ENCODE measurements at places on chromosomes 7 and 10.

DNA sequence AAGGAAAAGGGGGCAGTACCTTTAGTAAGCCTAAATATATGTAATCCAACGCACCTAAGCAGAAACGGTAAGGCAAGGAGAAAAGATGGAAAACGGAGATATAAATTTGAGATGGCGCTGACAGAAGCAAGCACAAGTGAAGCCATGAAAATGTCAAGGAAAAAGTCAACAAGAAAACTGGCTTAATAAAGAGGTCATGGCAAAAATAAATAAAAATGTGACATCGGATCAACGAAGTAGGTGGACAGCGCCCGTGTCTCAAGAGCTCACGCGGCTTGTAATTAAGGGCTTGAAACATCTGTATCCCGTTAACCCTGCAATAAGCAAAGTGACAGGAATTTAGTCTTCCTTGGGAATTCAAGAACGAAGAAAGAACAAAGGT is 611 bp downstream of the NDUFA5 start:
- no peak for DNase-seq

DNA sequence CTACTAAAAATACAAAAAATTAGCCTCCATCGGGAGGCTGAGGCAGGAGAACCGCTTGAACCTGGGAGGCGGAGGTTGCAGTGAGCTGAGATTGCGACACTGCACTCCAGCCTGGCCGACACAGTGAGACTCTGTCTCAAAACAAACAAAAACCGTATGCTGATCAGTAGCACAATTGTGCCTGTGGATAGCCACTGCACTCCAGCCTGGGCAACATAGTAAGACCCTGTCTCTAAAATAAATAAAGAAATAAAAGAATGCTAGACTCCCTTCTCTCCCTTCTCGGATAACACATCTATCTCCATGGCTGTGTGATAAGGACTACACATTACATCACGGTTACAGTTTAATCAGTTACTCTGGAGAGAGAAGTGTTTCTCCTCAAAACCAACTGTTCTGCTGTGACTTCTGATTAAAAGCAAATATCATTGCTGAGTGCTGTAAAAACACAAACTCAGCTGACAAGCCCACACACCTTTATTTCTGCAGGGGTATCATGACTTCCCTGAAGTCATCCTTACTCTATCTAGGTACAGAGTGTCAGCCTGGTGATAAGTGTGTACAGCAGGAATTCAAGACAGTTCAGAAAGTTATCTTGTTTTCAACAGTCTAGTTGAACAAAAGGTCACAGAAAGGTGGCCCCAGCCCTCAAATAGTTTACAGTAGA is 5.3 kb upstream of the ARHGAP19 start:
- DNase-seq: no peak

DNA sequence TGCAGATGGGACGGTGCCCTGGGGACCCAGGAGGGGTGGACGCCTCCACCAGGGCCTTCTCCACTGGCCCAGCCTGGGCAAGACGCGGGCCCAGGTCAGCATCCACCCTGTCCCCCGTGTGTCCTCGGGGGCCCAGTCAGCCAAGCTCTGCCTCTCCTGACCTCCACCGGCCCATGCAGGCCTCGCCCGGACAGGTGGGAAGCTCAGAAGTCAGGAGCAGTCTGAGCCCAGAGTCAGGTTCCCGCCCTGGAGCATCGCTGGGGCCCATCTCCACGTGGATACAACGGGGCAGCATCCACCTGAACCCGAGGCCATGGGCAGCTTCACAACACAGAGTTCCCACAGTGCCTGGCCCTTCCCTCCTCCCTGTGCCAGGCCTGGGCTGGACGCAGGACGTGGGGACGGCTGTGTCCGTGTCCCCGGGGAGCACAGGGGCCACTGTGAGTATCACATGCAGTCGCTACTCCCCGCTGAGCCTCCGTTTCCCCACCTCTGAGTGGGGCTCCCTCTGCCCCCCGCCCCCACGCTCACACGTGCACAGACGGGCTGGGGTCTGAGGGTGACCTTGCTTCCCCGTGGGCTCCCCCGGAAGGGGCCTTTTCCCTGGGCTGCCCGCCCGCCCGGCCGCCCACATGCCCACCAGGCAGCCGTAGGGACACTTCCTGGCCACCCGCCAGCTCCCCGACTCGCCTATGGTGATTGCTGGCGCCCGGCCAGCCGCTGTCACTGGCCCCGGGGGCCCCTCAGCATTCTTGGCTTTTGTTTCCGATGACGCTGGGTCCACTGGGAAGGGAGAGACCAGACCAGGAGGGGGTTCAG is 64.3 kb downstream of the PDGFA start:
- no peak for DNase-seq

DNA sequence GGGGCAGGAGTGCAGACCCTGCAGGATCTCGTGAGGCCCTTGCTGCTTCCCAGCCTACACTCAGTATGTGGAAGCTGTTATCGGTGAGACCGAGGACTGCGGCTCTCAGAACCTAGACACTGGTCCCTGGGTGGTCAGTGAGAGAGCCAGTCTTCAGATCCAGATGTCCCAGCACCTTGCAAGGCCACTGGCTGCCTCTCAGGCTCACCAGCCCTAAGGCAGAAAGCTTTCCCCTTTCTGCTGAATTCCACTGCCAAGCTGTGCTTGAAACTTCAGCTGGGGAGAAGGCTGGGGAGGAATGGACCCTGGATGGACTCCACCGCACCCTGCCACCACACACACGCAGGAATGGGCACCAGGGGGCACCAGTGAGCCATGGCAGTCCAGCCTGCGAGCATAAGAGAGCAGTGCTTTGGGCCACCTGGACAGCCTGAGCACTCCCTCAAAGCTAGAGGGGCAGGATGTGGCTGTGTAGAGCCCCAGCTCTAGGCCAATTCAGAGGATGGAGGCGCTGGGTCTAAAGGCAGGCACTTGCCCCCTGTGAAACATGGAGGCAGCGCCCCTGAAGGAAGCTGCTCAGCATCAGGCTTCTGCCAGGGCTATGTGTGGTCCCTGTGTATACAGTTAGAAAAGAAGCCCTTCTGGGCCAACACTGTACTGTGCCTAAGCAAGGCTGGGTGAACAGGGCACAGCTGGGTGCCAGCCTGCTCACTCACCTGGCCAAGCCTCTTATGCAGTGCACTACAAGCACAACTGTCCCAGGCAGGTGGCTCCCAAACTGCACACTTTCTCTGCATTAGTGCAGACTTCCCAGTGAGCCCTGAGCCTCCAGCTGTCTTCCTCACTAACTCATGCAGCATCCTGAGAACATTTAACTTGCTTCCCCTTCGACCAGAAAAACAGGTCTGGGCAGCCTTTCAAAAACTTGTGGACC is 21.6 kb downstream of the TMEM72 start:
- peak; percentile 12 for DNase-seq

DNA sequence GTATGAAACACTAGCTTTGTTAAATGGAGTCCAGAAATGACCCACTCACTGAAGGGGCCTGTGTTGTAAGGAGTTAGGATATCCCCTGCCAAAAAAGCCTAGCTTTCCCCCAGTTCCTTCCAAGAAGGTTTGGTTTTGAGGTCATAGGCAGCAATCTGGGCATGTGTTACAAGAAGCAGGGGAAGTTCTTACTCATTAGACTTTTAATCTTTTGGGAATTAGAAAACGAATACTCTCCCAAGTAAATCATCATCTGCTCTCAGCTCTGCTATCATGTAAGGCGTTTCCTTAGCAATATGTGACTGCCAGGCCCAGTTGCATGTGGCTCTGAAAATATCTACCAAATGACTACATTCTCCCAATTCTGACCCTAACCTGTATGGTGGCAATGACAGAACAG is 3.7 kb downstream of the NOD1 start:
- peak; percentile 86 for DNase-seq

DNA sequence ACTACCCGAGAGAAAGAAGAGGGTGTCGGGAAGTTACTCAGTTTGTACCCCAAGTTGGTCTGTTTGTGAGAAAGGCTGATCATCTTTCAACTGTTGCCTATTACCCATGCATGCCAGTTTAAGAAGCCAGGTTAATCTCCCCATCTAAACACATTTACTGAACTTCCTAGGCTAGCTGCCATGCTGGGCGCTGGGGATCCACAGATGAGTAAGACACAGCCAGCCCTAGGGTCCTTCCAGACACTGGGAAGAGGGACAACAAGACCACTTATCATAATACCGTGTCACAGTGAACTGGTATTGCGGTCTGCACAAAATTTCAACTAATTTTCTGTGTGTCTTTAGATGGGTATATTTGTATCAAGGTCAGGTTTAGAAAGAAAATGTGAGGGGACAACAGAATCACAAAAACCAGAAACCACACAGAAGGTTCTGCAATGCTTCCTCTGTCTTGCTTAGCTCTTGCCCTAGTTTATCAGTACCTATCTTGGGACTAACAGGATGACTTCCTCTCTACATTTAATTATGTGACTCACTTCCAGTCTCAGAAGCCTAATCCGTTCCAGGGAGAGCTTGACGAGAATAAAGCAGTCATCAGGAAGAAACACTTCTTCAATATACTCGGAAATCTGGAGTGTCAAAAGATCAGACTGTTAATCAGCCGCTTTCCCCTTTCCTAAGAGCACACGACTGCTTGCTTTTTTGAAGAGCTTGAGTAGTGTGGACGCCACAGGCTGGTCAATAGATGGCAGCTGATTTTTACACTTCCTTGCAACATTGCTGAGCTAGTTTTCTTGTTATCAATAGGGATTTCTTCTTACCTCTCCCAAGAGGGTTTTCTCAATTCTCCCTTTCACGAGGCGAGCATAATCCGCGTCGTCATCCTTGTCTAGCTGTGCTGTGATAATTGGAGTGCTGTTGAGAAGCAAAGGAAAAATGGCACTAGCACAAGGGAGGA is 45.7 kb downstream of the POLR3A start:
- DNase-seq: peak; percentile 26

- no peak for DNase-seq
Observed at GRCh38 chr10:63241841-63242281, 108.7 kb downstream of the NRBF2 start.

- DNase-seq: no peak
Observed at GRCh38 chr7:2559283-2559950, 638 bp downstream of the IQCE start.

- DNase-seq: no peak
Observed at GRCh38 chr10:52750629-52751028, 22.0 kb downstream of the MBL2 start.

DNA sequence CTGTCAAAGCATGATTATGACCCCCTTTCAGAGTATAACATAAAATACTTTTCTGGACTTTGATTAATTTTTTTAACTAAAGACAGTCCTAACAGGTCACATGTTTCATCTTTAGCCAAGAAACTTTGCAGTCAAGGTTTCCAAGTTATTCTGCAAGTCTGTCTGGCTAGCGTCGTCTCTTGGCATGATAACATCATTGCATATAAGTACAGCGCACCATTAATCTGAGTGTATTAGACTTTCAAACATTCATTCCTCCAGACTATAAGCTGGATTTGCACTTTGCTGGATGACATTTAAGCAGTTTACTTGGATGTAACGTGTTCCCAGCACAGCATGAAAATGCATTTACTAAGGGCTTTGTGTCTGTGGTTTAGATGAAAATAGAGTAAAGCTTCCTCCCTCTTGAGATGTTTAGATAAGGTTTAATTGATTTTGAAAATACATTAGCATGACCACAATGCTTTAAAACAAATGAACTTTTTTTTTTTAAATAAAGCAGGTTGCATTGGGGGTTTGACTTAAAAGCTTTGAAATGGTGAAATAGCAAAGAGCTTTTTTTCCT is 349.0 kb upstream of the MTPN start:
- no peak for DNase-seq

GRCh38 chr7:143406002-143406357 is 2.7 kb downstream of the EPHA1 start:
- no peak for DNase-seq

- DNase-seq: no peak
Observed at GRCh38 chr10:93065675-93066543, 5.3 kb downstream of the CYP26C1 start.

- DNase-seq: no peak
Observed at GRCh38 chr7:111029574-111030251, 61.2 kb upstream of the LRRN3 start.

DNA sequence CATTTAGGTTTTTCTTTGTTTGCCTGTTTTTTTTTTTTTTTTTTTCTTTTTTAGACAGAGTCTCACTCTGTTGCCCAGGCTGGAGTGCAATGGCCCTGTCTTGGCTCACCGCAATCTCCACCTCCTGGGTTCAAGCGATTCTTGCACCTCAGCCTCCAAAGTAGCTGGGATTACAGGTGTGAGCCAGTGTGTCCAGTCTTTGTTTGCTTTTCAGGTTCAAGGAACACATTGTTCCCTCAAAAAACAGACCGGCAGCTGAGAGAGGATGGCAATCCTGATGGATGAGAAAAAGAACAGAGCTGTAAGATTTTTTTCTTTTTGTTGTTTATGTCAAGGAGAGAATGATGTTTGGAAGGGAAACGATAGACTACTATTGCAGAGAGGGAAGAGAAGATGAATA is 23.3 kb upstream of the RHOBTB1 start:
- DNase-seq: no peak
